ENCODE measurements at places on chromosomes 7 and 10. TPM values are rescaled to one million over a fixed set of nuclear protein-coding genes. Genes with fewer than 3 reads are reported as not detected.
A peak's percentile ranks its signal among the peaks of the same experiment; 100 is the strongest.

The TRIM50 gene
- total RNA-seq: not detected

The ENTPD7 gene
- 5.8 TPM for total RNA-seq

The C10orf53 gene
- not detected for total RNA-seq

The ABCC2 gene
- total RNA-seq: 0.76 TPM

The PNLIP gene
- not detected for total RNA-seq

The LGI1 gene
- total RNA-seq: not detected

The GNAT3 gene
- total RNA-seq: not detected

The COX15 gene
- total RNA-seq: 36.1 TPM

The PDE1C gene
- not detected for total RNA-seq

The GPR26 gene
- total RNA-seq: not detected

The TMEM196 gene
- not detected for total RNA-seq

The NEUROG3 gene
- total RNA-seq: not detected

The FAM25C gene
- total RNA-seq: not detected

The COL17A1 gene
- not detected for total RNA-seq

- no peak for DNase-seq
Measured at GRCh38 chr10:29590915-29591650, 43.7 kb downstream of the SVIL start.

DNA sequence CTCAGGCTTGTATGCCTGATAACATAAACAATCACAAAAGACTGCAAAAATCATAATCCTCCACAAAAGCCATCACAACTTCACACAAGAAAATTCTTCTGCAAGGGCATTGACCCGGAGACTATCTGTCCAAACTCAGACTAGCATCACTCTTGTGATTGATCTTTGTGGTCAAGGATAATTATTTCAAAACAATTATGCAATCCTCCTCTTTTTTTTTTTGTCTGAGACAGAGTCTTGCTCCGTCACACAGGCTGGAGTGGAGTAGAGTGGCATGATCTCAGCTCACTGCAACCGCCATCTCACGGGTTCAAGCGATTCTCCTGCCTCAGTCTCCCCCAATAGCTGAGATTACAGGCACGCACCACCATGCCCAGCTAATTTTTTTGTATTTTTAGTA lies 22.2 kb downstream of the CDNF start:
- no peak for DNase-seq

DNA sequence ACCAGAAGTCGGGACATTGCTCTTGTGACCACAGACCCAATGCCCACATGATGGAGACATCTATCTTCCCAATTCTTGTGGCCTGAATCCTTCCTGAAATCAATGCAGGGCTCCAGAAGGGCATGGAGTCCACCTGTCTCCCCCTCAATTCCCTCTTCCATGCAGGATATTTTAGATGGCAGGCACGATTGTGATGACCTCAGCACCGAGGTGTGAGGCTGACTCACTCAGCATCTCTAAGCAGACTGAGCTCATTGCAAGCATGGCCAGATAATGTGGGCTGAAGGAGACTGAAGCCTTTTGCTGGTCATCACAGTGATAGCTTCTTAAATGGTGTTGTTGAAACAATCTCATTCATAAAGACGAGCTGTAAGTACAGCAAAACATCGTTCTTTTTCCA lies 374.9 kb upstream of the PODXL start:
- DNase-seq: no peak

DNA sequence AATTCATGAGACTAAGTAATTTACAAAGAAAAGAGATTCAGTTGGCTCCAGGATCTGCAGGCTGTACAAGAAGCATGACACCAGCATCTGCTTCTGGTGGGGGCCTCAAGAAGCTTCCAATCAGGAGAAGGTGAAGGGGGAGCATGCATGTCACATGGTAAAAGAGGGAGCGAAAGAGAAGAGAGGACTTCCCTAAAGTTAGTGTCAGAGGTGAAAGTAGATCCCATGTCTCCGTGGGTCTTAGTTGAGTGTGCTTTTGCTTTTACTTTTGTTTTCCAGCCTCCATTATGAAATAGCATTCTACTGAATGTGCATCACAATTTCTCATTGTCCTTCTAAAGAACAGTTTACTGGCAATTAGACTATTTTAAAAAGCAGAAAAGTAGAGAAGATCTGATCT lies 213.6 kb upstream of the FZD1 start:
- DNase-seq: no peak

- peak; percentile 47 for DNase-seq
Measured at GRCh38 chr7:119175911-119176627, 951.6 kb downstream of the ANKRD7 start.

- DNase-seq: no peak
Measured at GRCh38 chr10:45053569-45054100, 52.9 kb downstream of the ZNF22 start.

DNA sequence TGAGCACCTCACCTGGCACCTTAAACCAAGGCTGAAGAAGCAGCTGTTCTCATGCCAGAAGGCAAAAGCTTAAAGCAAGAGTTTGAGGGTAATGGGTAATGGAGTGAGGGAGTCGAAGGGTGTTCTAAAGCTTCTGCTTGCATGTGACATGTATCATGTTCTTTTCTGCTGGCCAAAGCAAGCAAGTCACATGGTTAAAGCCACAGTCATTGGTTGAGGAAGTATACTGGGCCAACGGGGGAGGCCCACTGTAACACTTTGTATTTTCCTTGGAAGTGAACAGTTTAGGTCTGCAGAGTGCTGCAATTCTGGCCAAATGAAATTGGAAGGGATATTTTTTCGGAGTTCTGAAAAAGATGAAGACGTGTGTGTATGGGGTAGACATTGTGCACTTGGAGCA lies 75.7 kb downstream of the REEP3 start:
- DNase-seq: no peak

- no peak for DNase-seq
Measured at GRCh38 chr7:28591725-28592349, 179.5 kb downstream of the CREB5 start.

- DNase-seq: no peak
Measured at GRCh38 chr7:38685851-38686250, 54.7 kb upstream of the AMPH start.

GRCh38 chr10:129808092-129808983 lies 155.7 kb downstream of the EBF3 start:
- DNase-seq: no peak

DNA sequence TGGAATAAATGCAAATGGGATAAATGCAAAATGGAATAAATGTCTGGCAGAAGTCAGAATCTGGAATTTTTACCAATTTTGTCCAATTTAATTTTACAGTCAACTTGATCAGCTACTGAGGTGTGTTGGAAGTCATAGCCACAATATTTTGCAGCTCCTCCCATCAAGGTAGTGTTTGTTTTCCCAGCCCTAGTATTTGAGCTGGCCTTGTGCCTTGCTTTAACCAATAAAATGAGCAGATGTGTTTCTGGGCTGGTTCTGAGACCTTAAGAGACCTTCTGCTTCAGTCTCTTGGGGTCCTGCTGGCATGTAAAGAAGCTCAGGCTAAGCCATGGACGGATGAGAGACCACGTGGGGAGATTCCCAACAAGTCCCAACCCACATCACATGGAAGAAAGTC lies 42.7 kb upstream of the RSBN1L start:
- DNase-seq: no peak

GRCh38 chr7:102305414-102306268 lies 19.0 kb downstream of the SH2B2 start:
- DNase-seq: no peak

DNA sequence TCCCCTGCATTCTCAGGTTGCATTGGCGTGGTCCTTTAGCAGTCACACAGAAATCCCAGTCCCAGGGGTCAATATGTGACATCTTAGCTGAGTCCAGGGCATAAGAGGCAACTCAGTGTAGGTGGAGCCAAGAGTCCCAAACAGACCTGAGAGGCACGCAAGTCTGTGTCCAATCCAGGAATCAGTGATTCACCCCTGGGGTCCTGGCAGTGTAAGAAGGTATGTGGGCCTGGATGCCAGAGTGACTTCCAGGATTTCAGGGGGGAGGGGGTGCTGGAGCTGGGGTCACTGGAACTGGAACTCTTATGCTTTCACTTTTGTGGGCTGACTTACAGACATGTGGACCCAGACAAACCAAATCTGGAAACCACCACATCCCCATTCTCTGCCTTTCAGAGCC lies 26.8 kb downstream of the FRMPD2 start:
- peak; percentile 17 for DNase-seq

DNA sequence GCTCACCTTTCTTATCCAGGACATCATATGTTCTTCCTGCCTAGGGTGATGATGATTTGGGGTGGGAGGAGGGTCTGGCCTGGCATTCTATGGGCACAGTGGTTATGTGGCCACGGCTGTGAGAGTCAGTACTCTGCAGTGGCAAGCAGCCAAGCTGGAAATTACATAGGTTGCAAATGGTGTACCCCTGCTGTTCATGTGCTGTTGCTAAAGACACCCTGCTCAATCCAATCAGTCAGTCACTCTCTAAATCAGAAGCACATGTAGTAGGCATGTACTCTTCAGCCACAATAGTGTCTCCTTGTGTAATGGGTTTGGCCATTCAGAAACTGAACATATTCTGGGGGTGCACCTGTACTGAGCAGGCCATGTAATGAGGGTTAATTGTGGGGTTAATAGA lies 449.1 kb upstream of the ANKRD30A start:
- no peak for DNase-seq

- DNase-seq: no peak
Measured at GRCh38 chr7:116708248-116708647, 36.3 kb downstream of the MET start.

Data from activated CD8-positive, alpha-beta T cell treated with anti-CD3 and anti-CD28 coated beads, Interleukin-2, amount 10 ng/mL, durations not matched to agents 7 days and 5 days (primary cell).